Stomach (tissue), 19 donors: ENCODE measurements at places on chromosomes 3 and 15. TPM values are rescaled to one million over a fixed set of nuclear protein-coding genes. Genes with fewer than 3 reads are reported as not detected.

DZIP1L gene
- polyA plus RNA-seq, result 2.7 TPM

PXYLP1 gene
- 1.7 TPM for polyA plus RNA-seq

MNS1 gene
- polyA plus RNA-seq, result 2.0 TPM

ISL2 gene
- 2.3 TPM for polyA plus RNA-seq

KNSTRN gene
- 13.9 TPM for polyA plus RNA-seq

ATR gene
- polyA plus RNA-seq, result 13.6 TPM

GATM gene
- polyA plus RNA-seq, result 52.8 TPM

ADAMTS17 gene
- 0.31 TPM for polyA plus RNA-seq

CAMP gene
- not detected for polyA plus RNA-seq

ESYT3 gene
- 0.53 TPM for polyA plus RNA-seq

XCR1 gene
- not detected for polyA plus RNA-seq

CYP11A1 gene
- 4.5 TPM for polyA plus RNA-seq

CHRM5 gene
- not detected for polyA plus RNA-seq

CSTA gene
- 8.8 TPM for polyA plus RNA-seq

SMCO1 gene
- not detected for polyA plus RNA-seq

TM6SF1 gene
- polyA plus RNA-seq, result 2.1 TPM

SLC27A2 gene
- 0.61 TPM for polyA plus RNA-seq

CEP19 gene
- 0.63 TPM for polyA plus RNA-seq

CACNA1D gene
- 0.31 TPM for polyA plus RNA-seq

HMCES gene
- polyA plus RNA-seq, result 37.4 TPM

HGD gene
- 10.8 TPM for polyA plus RNA-seq

ZBED2 gene
- polyA plus RNA-seq, result not detected

ABI3BP gene
- 13.4 TPM for polyA plus RNA-seq

TAMM41 gene
- 8.9 TPM for polyA plus RNA-seq

FYTTD1 gene
- 9.4 TPM for polyA plus RNA-seq

GP9 gene
- not detected for polyA plus RNA-seq

CLDN18 gene
- polyA plus RNA-seq, result 211 TPM

SLC15A2 gene
- polyA plus RNA-seq, result not detected

LRRC34 gene
- polyA plus RNA-seq, result 2.1 TPM

RAB43 gene
- polyA plus RNA-seq, result 10.5 TPM

ABHD10 gene
- 13.5 TPM for polyA plus RNA-seq

GOLGA8S gene
- polyA plus RNA-seq, result not detected

IL12A gene
- 2.5 TPM for polyA plus RNA-seq

CCRL2 gene
- 2.0 TPM for polyA plus RNA-seq
